Left renal cortex interstitium (tissue), 4 donors: ENCODE measurements at places on chromosomes 2 and 18. TPM values are rescaled to one million over a fixed set of nuclear protein-coding genes. Genes with fewer than 3 reads are reported as not detected.

The C2orf72 gene
- polyA plus RNA-seq: 6.2 TPM

The POTEF gene
- not detected for polyA plus RNA-seq

The TTL gene
- polyA plus RNA-seq: 40.5 TPM

The SLC40A1 gene
- 116 TPM for polyA plus RNA-seq

DNA sequence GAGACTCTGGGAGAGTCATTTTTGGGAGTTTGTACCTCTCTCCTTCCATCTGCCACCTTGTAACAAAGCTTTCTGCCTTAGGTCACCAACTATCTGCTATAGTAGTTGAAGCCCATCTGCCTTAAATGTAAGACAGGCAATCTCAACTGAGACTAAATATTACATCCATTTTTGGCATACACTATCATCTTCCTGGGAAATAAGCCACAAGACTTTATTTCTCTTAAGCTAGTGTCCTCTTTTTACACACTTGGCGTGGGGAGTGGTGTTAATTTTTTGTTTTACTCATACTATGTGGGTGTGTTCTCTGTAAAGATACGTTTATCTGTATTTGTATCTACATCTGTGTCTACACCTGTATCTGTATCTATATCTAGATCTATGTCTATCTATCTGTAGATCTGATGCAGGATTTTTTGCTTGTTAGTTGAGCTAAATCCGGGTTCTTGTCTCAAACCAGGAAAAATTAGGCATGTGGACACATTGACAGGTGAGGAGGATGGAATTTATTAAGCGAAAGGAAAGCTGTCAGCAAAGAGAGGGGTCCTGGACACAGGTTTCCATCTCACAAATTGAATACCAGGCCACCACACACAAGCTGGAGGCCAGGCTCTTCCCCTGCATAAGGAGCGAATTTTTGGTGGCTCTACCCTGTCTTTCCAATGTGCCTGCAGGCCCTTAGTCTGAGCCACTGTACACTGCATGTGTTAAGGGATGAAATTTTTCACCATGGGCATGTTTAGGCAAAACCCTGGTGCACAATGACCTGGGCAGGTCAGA, 64.8 kb upstream of the RND3 start:
- no peak for DNase-seq

GRCh38 chr2:86417961-86418360, 23.2 kb upstream of the KDM3A start:
- DNase-seq: no peak
